ENCODE measurements at places on chromosomes 7 and 10.

DNA sequence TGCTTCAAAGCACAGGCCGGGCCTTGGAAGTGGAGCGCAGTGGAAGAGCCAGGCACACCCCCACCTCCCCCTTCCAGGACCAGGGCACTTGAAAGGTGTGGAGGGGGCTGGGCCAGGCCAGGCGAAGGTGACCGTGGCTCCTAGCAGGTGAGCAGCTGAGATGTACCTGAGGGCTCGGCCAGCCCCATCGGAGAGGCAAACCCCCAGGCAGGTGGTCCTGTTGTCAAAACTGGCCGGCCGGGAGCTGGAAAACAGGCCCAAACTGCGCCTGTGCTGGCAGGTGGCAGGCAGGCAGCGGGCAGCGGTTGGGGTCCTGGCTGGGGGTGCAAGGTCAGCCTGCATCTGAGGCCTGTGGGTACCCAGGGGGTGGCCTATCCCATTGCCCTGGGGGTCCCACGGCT, 96.4 kb upstream of the DNAAF5 start:
- DNase-seq: no peak

- no peak for DNase-seq
Measured at GRCh38 chr10:17904564-17904963, 47.2 kb upstream of the SLC39A12 start.

DNA sequence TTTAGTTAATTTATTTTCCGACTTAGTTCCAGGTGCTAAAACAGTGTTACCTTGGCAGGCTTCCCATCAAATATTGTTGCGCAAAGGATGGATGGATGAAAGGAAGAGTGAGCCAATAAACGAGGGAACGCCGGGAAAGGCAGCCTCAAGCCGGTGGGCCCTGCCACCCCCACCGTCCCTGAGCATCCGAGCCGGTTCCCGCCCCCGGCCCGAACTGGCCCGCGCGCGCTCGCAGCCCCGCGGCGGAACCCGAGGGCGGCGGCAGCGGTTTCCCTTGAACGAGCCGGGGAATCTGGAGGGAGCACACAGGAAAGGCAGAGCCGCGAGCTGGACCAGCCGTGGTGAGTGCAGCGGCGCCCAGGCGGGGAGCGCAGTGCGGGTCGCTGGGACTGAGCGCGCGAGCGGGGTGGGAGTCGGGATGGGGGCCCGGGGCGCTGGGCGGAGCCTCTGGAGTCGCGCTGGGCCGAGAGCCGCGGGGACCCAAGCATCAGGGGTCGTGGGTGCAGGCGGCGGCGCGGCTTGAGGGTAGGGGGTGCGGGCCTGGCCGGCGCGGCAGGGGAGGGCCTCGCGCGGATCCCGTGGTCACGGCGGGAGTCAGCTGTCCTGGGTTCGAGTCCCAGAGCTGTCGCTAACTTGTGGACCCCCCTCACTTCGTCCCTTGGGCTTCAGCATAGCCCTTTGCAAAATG, at the start of gene AGK:
AGK (plus strand) TSS at position 317 of the 688 bp plus-strand sequence. CDS start 4,057 bp downstream, outside the sequence.
- peak; percentile 39 for DNase-seq

DNA sequence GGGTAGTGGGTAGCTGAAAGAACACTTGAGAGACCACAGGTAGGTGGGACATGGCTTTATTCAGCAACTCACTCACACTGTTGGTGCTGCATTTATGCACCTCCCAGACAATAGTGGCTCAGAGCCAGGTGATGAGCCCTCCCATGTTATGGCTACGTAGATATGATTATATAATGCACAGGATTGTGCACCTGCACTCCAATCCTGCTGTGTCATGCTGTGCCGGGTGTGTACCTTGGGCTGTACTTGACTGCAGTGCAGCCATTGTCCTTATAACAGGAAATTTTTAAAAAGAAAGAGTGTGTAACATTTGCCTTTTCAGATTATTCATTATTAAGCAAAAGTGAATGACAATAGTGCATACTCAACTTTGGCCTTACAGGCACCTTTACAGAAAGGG, 366.1 kb upstream of the BMPER start:
- DNase-seq: no peak

GRCh38 chr7:34850681-34851080, 186.6 kb downstream of the DPY19L1 start:
- DNase-seq: no peak

DNA sequence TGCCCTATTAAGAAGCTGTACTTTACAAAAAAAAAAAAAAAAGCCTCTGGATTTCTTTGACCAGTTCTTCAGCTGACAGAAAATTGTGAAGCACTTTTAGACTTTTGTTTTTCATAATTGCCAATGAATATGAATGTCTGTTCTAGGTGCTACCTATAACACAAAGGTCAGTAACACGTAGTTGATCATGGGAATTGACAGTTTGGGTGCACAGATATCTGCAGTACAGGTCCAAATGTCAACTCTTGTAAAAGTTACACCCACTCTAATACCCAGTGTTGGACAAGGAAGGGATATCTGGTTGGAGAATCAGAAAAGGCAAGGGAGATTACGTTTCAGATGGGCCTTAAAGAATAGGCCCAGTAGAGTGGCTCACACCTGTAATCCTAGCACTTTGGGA, 1.8 kb downstream of the REEP3 start:
- DNase-seq: no peak

GRCh38 chr10:13669901-13670300, 83.1 kb downstream of the PRPF18 start:
- no peak for DNase-seq

GRCh38 chr10:7819121-7819460, 786 bp downstream of the TAF3 start:
- peak; percentile 8 for DNase-seq

DNA sequence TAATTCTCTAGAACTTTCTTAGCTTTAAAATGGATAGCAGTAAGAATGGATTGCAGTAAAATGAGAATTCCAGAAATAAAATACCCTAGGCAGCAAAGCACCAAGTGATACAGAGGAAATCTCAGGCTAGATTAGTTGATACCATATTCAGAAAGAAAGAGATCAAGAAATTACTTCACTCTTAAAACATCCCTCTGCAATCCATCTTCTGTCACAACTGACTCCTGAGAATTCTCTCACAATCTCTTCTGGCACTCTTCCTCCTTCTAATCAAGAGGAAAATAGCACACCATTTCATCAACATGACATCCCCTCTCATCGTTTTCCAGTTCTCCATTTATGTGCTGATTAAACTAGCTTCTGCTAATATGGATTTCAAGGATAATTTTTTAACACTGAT, 42.2 kb upstream of the LAMB1 start:
- peak; percentile 57 for DNase-seq

DNA sequence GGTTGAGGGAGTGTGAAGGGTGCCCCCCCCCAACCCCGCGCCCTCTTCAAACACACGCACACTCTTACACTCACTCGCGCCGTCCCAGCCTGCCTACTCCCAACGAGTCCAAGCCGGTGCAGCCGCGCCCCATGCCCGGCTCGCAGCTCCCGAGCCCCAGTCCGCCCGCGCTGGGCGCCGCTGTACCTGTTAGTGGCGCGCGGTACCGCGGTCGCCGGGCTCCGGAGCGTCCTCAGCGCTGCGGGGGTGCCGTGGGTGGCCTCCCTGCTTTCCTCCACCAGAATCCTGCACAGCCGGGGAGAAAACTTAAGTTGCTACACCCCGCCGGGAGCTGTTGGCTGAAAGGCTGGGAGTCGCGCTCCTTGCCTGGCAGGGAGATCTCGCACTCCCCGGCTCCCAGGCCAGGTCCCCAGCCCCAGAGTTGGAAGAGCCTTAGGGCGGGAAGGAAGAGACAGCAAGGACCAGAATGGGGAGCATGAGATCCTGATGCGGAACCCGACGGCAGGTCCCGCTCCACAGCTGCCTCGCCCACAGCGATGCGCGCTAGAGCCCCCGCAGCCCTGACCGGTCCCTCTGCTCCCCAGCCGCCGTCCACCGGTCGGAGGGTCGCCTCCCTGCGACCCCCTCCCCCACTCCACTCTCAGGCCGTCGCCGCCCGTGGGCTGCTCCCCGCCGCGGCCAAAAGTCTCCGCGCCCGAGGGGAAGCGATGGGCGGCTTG, 863 bp downstream of the ST8SIA6 start:
- no peak for DNase-seq

GRCh38 chr10:124436191-124436638, 13.6 kb downstream of the NKX1-2 start:
- DNase-seq: no peak

DNA sequence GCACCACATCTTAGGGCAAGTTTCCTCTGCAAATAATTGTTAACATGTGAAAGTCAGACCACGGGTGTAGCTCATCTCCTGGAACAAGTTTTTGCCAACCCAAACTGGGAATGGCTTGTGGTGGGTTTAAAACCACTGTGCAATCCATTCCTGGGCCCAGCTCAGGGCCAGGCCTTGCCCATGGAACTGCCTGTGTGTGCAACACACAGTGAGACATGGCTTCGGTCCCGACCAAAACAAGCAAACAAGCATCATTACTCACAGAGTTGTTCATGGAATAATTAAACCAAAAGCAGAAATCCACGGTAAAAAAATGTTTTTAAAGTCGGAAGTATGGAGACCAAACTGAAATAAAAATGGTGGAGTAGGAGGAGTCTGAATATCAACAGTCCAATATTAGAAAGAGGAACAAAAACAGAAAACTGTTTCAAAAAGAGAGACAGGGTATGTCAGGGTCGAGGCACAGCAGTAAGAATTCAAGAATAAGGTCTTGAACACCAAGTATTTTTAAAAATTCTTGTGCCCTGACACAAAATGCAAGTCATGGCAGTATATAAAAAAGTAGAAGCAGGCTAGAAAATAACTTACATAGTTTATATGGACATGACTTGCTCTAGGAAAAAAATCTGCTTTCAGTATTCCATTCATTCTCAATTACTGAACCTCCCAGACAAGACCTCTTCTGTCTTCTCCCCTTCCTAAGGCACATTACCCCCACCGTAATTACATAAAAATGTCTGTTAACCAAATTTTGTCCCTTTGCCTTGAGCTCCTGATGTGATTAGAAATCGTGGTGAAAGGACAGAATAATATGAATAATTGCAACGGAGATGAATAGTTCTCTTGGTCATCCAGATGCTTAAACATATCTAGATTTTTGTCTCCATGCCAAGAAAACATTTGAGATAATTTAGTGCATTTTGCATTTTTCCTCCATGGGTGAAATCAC, 88.4 kb downstream of the FAS start:
- DNase-seq: no peak

DNA sequence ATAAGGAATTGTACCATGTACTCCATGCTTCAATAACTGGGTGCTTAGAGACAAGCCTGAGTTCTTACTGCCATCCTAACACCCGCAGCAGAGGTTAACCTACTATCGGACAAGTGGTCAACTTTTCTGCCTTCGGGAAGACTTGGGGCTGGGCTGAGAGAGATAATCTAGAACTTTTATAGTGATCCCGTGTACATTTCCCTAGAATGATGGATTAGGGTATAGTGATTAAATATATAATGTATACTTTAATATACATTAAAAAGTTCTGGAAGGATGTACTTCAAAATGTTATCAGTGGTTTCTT, 12.2 kb upstream of the HNRNPF start:
- no peak for DNase-seq

- peak; percentile 71 for DNase-seq
Measured at GRCh38 chr7:40551685-40552576, 417.1 kb downstream of the SUGCT start.

DNA sequence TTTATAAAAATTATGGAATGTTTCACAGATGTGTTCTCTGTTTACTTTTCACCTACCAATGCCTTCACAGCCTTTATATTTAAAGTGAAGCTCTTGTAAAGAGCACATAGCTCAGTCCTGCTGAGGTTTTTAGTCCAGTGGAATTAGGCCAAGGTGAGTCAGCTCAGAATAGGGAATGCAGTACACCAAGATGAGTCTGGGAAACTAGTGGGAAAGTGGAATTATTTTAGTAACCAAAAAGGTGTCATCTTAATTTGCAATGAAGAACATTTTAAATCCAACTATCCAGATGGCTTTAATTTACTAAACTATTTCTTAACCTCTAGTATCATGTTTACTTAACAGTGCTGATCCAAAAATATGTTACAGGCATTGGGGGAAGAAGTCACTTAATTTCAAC, 236.3 kb upstream of the CTBP2 start:
- DNase-seq: peak; percentile 34

DNA sequence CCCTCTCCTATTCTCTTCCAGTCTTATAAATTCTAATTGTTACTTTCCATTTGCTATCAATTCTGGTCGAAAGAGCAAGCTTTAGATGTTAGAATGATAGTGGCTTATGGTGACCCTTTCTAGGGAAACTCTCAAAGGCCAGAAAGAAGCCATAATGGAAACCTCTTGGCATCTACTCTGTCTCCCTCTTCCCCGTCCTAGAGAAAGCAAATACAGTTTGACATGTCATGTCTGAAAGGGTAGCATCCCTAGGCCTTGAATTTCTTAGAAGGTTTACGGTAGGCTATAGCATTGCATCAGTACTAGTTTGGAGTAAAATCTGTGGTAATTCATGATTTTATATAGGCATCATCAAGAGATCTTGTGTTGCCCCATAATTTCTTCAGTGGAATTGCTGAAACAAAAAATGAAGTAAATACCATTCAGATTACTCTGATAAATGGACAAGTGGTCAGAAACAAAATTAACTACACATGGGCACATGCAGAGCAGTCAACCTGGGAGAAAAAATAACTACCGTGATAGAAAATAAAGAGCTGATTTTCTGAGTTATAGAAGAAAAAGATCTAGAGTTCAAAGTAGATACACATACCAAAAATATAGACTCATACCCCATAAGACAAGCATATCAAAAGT, 4.4 kb downstream of the PRKAR2B start:
- DNase-seq: no peak

- DNase-seq: no peak
Measured at GRCh38 chr10:101965075-101965765, 90.8 kb downstream of the ARMH3 start.

- no peak for DNase-seq
Measured at GRCh38 chr7:130913639-130914553, 179.9 kb upstream of the KLF14 start.

DNA sequence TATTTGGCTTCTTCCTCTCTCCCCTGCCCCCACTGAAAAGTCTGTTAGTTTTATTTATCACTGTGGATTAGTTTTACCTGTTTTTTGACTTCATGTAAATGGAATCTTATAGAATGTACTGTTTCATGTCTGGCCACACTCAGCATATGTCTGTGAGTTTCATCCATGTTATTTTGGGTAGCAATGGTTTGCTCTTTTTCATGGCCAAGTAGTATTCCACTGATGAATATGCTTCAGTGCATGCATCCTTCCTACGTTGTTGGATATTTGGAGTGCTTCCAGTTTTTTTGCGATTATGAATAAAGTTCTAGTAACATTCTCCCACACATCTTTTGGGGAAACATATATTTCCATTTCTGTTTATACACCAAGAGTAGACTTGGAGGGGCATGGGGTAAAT, 19.1 kb downstream of the TCF7L2 start:
- DNase-seq: no peak

- DNase-seq: no peak
Measured at GRCh38 chr10:514137-514671, 175.3 kb downstream of the DIP2C start.

DNA sequence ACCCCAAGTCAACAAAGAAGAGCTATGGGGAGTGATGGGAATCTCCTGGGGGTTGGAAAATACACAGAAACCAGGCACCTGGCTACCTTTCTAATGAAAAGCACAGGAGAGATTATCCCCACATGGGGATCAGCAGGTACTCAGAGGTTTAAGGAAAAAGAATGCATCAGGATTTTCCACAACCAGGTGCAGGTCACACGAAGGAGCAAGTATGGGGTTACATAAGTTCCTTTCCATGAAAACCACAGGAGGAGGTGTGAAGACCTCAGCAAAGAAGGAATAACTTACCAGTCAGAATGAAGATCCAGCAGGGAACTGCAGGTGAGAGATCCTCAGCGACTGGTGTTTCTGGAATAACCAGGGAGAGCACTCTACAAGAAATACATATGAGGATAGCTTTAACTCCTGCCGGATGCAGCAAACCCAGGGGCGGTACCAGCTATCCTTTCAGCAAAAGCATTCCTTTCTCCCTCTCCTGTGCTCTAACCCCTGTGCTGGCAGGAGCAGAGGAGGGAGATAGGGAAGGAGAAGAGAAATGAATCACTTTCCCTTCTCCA, 116.7 kb upstream of the TMEM106B start:
- DNase-seq: no peak
